ENCODE measurements at places on chromosomes 7 and 10.
A peak's percentile ranks its signal among the peaks of the same experiment; 100 is the strongest.

DNA sequence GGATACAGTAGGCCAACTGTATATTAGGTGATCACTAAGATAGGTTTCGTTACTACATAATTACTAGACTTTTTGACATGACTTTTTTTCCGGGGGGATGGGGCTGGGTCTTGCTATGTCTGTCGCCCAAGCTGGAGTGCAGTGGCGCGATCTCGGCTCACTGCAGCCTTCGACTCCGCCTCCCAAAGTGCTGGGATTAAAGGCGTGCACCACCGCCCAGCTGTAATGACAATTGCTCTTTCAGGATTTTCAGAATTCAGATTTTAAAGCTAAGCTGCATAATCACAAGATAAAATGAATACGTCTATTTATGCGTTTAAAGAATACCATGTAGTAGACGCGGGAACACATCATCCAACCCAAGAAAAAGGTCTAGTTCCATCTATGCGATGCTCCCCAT, 982 bp downstream of the IDI1 start:
- no peak for DNase-seq

DNA sequence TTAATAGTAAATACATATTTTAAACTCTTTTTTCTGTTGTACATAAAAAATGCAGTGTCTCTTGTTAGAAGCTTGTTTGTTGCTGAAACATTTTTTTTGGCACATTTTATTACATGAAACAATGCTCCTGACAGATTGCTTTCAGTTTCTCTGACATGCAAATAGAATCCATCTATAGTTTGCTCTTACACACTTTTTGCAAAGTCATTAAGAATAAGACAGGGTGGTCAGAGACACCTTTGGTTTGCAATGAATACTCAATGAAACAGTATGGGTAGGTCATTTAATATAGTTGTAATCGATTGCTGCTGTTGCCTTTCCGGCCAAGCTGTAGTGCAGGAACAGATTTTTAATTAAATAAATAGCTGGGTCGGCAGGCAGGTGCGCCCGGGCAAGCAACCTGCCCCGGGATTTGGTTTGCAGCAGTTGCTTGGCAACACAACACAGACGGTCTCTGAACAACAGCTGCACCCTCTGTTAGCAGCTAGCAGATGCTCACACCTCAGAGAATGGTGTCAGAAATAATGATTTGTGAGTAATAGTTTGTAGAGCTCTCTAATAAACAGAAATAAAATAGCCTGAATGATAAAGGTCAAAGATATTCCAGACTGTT, 115.7 kb upstream of the CACNA2D1 start:
- DNase-seq: no peak

- DNase-seq: no peak
Measured at GRCh38 chr10:103766751-103767505, 88.4 kb downstream of the SH3PXD2A start.

DNA sequence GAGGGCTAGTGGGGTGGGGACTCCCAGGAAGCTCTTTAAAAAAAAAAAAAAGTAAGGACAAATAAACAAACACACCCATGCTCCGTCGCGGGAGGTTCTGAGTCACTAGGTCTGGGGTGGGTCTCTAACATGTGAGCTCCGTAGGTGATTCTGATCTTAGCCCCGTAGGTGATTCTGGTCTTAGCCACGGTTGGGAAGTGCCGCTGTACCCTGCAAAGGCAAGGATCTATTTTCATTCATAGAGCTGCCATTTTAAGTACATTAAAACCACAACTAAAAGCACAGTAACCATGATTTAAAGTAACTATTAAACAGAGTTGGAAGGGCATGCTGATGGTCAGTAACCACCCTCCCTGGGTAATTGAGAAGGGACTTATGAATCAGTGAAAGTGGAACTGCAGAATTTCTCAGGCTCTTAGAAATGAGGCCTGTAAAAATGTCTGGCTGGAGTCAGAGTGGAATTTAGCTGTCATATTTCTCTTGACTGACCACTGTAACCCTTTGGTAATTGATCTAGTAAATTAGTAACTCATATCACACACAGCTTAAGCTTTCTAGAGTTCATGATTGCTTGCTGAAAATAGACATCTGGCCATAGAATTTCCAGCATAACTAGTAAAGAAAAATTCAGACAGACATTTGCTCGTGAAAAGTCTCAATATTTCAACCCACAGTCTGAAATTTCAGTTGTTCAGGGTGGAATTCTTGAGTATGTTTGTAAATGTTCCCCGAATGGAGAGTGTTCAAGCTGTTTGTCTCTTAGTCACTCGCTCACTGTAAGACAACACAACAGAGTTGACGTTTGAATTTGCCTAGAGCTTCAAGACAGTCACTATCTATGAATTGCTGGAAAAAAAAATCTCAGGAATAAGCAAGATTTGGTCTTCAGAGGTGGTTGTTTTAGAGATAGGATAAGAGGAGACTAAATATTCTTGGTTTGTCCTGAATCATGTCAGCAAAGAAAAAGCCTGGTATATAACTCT, 34.2 kb upstream of the TCF7L2 start:
- DNase-seq: peak; percentile 67

DNA sequence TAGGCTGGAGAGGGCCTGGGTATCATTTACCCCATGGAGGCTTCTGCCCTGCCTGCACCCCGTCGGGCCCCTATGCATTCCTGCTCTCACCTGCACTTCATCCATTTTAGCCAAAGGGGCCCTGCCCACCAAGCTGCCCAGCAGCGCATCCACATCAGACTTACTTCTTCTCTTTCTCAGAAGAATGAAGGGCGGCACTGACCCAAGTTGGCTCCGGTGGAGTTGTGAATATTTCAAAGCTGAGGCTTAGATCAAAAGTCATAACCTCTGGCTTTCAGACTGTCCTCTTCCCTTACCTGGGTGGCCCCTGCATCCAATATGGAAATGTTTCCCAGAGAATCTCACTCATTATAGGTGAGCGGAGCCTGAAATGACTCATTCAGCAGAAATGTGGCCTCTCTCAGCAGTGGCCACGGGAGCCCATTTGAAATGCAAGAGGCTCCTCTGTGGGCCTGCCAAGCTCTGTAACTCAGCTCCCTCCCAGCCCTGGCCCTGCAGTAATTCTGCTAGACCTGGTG, 117.6 kb upstream of the TCF7L2 start:
- no peak for DNase-seq

DNA sequence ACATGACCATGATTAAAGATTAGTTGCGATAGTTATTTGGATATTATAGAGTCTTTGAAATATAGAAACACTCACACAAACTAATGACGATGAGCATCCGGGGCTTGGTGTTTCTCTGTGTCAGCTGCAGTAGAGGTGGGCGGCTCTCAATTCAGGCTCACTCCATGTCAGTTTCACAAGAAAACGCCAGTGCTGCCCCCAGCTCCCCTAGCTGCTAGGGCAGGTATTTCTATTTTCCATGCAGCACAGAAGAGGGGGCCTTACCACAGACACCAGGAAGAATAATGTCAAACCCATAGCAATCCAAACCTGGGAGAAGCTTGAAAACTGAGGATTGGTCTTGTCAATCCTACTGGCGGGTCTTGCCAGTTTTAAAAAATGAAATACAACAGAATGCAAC, 197.1 kb downstream of the PHTF2 start:
- DNase-seq: no peak

- DNase-seq: no peak
Measured at GRCh38 chr10:84727398-84727797, 399.0 kb downstream of the CCSER2 start.

DNA sequence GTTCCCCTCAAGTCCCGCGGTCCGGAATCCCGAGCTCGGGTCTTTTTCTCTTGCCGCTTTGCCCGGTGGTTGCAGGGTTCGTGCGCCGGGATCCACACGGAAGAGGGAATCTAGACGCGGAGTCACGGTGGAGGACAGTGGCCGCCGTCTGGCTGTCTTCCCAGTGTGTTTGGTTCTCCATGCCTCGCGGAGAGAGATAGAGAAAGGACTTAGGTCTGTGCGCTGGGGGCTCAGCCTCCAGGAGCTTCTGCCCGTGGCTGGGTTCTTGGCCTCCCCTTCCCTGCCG, 1.6 kb downstream of the FFAR4 start:
- DNase-seq: no peak

- DNase-seq: no peak
Measured at GRCh38 chr7:5595545-5596045, 172.0 kb upstream of the TNRC18 start.

DNA sequence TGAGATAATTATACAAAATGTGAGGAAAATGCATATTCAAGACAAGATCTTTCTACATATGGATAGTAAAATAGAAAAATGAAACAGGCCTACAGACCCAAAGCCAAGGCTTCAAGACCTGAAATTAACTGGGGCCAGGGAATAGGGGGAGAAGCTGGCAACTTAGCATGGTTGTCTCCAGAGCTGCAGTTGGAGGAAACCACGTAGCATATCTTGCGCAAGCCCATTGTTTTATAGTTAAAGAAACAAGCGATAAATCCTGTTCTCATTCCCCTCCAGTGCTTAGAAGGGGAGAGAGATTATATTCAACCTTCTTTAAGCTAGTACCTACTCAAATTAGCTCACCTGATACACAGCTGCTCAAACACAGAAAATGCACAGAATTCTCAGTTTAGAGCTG, 197.1 kb downstream of the SORCS1 start:
- no peak for DNase-seq

DNA sequence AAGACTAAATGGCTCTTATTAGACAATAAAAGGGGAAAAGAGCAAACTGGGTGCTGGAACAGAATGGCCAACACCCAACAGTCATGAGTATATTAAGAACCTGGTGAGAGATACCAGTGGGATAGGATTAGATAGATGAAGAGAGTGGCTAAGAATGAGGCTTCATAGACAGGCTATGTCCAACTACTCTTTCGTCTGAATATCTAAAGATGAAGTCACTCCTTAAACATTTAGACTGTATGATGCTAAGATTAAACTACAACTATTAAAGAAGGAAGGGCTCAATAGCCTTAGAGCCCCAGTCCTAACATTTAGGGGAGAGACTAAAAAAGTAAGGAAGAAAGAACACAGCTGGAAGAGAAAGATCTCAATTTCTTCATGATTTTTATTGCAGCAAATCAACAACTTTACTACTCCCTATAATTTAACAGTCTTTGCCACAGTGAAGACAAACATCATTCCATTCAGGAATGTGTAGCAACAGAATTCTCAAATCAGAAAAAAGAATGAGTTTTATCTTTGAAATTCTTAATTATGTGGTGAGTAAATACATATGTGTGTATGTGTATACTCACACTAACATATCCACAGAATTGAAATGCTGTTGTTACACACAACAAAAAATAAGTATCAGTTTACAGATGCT, 45.6 kb downstream of the CACNA2D1 start:
- DNase-seq: no peak

GRCh38 chr7:11369696-11370095, 396.0 kb downstream of the PHF14 start:
- DNase-seq: no peak

DNA sequence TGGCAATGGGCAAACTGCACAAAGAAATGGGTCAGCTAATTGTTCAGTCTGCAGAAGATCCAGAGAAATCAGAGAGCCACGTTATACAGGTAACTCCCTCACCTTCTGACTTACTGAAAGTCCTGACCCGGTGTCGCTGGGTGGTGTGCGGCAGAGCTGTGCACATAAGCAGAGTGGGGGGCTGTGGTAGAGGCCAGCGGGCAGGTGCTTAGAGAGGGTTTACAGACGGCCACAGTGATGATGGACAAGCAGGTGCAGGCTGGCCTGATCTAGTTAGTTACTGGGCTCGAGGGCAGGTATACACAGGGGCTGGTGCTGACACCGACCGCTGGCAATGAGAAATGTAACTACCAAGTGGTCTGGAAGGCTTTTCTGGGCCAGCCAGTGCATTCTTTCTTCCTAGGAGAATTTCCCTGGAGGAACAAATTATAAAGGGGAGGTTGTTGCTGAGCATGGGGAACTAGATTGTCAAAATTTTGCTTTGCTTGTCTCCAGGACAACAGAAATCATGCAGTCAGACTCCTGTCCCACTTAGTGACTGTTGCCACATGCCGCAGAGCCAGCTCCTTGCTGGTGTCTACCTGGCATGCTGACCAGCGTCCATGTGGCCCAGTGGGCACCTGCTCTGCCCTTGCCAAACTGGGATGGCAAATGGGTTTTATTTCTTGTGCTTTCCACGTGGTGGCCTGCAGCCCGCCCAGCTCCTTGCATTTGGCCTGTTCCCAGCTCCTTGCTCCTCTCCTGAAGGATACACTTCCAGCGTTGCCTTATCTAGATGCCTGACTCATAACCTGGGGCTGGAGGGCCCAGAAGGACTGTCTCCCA, 28.8 kb downstream of the DENND10 start:
- no peak for DNase-seq

- peak; percentile 80 for DNase-seq
Measured at GRCh38 chr10:32112055-32112454, 55.8 kb upstream of the KIF5B start.

- no peak for DNase-seq
Measured at GRCh38 chr10:8402576-8402975, 348.1 kb downstream of the GATA3 start.

GRCh38 chr7:25968205-25968993, 183.6 kb upstream of the NFE2L3 start:
- DNase-seq: no peak

GRCh38 chr7:66967029-66967428, 28.4 kb downstream of the SBDS start:
- no peak for DNase-seq

- no peak for DNase-seq
Measured at GRCh38 chr7:158343526-158343925, 244.1 kb downstream of the PTPRN2 start.

DNA sequence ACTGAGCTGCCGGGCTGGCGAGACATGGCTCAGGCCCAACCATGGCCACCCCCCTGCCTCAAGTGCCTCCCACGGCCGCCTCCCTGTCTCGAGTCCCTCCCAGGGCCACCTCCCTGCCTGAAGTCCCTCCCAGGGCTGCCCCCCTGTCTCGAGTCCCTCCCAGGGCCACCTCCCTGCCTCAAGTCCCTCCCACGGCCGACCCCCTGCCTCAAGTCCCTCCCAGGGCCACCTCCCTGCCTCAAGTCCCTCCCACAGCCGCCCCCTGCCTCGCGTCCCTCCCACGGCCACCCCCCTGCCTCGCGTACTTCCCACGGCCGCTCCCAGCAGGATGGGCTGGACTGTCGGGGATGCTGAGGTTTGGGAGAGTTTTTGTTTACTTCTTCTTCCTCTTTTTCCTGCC, 462.5 kb downstream of the PTPRN2 start:
- DNase-seq: no peak

- peak; percentile 65 for DNase-seq
Measured at GRCh38 chr10:59098387-59098786, 78.1 kb upstream of the PHYHIPL start.

GRCh38 chr10:51186361-51186760, 112.1 kb downstream of the PRKG1 start:
- no peak for DNase-seq

Data from stromal cell of bone marrow (primary cell).